ENCODE measurements at places on chromosomes 3 and 15.
A peak's percentile ranks its signal among the peaks of the same experiment; 100 is the strongest.

DNA sequence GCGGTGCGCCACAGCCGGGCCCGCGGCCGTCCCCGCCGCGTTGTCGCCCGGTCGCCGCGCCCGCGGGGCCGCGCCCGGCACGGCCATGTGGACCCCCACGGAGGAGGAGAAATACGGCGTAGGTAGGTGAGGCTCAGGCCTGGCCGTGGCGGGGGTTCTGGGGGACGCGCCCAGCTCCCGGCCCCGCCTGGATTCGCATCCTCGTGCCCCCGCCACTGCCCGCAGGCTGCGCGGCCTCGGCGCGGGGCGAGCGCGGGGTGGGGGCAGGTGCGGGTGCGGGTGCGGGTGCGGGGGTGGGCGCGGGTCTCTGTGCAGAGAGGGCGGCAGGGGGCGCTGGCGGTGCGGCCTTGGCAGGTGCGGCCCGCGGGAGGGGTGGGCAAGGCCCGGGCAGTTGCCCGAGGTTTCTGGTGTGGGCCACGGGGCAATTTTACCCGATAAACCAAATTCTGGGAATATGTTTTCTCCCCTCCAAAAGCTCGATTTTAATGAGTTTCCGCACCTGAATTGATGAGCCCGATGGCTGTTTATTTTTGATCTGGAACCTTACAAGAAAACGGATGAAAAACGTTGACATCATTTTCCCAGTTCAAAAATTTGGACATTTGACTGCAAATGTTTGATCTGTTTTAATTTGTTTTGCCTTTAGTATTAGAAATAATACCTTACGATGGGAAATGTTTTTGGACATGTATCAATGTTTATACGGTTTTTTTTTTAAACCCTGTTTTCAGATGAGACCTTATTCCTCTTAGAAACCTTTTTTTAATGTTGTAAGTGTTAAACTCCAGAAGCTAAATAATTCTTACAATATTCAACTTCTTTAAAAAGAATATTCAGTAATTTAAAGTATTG is 678 bp downstream of the DOCK3 start:
- DNase-seq = no peak

DNA sequence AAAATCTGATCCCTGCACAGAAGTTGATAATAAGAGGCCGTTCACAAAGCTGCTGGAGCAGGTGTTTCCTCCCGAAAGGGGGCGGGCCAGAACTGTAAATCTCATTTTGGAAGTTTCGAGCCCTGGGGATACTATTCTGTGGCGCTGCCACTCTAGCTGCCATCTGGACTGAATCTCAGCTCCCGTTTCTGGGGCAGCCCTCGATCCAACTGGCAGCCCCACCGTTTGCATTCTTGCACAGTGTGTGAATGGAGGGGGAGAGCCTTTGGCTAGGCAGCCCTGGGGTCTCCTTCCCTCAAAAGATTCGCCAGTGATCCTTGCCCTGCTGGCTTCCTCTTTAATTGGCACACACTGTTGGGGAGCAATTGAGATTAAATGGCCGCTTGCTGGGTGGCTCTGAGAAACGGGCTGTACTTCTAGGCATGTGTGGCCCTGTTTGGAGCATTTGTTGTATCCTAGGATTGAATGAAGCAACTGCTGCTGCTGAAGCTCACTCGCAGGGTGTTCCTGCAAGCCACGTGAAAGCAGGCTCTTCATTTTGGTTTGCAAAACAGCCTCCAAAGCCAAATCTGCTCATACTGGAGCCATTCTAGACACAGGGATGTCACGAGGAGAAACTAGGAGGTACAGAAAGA is 57.2 kb upstream of the TOPAZ1 start:
- peak; percentile 11 for DNase-seq

GRCh38 chr15:85047271-85047948 is 65.8 kb downstream of the PDE8A start:
- no peak for DNase-seq

DNA sequence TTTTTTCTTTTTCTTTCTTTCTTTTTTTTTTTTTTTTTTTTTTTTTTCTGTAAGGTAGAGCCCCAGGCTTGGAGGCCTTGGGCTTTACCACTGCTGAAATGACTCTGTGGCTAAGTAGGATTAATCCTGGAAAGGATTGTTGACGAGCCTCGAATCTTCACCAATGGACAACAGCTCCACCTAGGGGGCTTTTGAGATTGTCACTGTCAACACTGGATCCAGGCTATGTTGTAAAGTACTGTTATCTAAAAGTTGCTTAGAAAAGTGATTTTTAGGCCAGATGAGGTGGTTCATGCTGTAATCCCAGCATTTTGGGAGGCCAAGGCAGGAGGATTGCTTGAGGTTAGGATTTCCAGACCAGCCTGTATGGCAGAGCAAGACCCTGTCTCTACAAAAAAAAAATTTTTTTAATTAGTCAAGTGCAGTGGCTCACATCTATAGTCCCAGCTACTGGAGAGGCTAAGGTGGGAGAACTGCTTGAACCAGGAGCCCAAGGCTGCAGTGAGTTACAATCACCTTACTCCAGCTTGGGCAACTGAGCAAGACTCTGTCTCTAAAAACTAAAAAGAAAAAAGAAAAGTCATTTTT is 41.6 kb downstream of the KLHL18 start:
- peak; percentile 23 for DNase-seq

DNA sequence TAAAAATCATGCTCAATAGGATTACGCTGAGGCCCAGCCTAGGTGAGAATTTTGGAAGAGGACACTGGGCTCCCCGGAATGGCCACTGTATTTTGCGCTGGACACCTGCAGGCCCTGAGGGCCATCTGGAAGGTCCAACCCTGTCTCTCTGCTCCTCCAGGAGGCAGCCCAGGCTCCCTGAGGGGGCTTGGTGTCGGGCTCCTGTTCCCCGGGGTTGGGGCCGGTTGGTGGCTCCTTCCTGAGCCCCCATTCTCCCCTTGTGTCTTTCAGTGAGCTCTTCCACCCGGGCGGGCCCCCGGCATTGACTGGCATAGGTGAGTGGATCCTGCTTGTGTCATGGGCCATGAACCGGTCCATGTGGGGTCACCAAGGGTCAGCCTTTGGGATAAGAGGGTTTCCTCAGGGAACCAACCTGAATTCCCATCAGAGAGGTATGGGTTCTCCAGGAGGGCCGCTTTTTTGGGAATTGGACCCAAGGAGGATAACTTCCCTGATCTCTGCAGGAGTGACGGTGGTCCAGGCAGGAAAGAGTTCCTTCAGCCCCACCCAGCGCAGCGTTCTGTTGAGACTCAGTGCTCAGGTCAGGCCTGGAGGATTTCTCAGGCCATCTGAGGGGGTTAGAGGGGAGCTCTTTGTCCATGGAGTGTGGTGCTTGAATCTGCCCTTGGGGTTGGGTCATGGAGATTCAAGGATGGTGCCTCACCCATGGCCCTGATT is 187.8 kb downstream of the UBE3A start:
- DNase-seq = no peak

DNA sequence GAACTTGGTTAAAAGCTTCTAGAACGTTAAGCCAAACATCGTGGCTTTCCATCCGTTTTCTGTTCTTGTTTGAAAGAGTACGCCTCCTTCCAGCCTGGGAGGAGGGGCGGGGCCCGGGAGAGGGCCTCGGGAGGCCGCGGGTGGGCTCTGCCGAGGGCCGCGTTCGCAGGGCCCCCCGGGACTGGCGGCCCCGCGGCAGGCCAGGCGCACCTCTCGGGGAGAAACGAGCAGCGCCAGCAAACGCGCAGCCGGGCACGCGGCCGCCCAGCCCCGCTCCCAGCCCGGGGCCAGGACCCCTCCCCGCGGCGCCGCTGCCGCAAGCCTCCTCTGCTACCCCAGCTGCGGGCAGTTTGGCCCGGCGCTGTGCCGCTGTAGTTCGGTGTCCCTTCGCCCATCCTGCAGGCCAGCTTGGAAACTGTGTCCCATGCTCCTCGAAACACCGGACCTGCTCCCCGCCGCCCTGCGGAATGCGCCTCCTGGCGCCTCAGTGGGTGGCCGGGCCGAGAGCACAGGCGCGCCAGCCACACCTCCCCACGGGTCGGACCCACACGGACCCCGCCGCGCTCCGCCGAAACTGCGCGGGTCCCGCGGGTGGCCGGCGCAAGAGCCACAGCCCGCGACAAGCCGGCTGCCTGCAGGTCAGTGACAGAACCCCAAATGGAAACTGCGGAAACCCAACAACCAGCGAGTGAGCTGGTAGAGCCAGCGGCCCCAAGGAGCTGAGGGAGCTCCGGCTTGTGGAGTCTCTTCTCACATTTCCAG is 2.3 kb downstream of the OCA2 start:
- DNase-seq = no peak

DNA sequence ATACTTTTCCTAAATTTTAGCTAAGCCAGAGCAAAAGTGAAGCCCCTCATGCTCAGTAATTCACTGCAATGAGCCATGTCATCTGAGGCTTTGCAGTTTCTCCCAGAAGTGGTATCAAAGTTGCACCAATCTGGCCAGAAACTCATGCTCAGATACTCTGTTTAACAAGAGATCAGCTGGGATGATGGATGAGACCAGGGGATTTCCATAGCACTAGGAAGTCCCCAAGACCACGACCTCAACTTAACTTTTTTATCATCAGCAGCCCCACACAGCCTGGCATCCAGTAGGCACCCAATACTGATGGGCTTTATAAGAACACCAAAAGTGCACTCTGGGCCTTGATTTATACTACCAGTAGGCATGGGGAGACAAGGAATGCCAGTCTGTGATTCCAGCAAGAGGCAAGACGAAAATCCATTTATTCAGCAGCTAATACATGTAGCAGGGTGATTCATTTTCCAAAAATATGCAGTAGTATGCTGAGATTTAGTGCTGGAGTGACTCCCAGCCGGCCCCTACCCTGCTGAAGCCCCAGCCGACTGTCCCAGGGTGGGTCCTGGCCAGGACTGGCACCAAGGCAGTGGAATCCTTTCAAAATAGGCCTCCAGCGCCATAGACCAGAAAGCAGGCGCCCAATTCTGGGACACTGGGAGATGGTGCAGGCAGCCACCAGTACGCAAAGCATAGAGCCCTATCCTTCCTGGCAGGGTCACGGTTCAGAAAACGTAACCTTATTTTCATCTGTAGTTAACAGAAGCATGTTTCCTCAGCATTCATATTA is 612 bp upstream of the LDHAL6B start:
- DNase-seq = no peak

DNA sequence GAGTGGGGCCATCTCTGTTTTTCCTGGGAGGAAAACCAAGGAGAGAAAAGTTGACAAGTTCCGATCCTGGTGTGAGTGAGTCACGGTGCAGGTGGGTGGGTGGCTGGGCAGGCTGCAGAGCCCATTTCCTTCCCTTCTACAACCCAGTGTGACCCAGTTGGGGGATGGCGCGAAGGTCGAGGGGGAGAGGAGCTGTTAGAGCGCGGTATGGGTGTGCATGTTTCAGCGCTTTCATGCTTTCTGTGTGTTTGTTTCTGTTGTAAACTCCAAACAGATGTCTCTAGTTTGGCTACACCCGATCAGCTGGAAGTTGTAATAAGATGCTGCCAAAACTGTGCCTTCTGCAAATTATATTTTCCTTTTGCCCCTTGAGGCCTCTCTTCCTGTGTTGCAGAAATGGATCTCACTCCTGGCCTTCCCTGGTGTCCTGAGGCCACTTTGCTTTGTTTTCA is 3.8 kb downstream of the FAM43A start:
- no peak for DNase-seq

DNA sequence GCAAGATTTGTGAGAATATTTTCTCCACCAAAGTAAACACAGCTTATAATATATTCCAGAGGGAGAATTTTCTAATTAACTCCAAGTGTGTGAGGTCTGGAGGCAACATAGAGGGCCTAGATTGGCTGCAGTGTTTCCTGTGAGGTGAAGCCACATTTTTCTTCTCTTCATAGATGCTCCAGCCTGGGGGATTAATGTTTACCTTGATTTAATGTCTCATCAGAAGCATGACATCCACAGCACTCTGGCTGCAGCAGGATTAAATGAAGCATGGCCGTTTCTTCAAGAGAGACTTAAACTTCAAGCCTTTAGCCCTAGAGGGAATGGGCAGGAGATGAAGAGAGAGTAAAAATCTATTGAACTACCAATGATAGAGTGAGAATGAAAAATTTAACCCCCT is 137.9 kb upstream of the ZBTB20 start:
- DNase-seq = no peak

DNA sequence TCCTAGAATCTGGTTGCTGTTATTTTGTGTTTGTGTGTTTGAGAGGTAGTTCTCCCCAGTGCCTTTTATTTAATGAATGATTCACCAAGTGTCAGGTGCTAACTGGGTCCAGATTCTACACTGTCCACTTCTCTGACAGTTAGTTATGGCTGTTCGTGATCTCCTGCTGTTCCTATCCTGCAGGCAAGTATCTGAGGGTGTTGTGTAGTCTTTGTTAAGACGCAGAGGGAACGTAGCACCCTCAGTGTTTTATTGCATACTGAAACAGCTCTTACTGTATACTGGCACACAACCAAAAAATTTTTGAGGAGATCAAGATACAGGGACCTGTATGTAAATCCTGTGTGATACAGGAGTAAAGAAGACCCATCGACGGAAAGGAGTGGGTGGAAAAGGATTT is 1271.3 kb downstream of the ROBO1 start:
- DNase-seq = peak; percentile 50

GRCh38 chr15:70348581-70349344 is 251.0 kb upstream of the TLE3 start:
- no peak for DNase-seq

- DNase-seq = no peak
Observed at GRCh38 chr15:38625886-38626285, 61.3 kb upstream of the RASGRP1 start.

DNA sequence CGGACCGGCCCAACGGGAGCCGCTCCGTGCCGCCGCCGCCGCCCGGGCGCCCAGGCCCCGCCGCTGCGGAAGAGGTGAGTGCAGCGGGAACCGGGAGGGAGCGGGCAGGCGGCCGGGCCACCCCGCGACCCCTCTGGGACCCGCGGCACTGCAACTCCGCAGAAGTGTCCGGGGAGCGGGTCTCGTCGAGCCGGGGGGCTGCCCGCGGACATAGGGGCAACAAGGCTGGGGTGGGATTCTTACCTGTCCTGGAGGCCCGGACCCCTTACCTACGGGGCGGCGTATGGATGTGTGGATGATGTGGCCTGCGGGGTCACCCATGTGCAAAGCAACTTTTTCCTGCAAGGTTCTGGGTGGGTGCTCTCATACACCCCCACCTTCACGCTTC is 361 bp downstream of the SEMA3F start:
- DNase-seq = no peak

GRCh38 chr15:74422652-74423430 is 10.9 kb downstream of the SEMA7A start:
- no peak for DNase-seq

- no peak for DNase-seq
Observed at GRCh38 chr15:21267671-21268395, 172.5 kb downstream of the POTEB3 start.

DNA sequence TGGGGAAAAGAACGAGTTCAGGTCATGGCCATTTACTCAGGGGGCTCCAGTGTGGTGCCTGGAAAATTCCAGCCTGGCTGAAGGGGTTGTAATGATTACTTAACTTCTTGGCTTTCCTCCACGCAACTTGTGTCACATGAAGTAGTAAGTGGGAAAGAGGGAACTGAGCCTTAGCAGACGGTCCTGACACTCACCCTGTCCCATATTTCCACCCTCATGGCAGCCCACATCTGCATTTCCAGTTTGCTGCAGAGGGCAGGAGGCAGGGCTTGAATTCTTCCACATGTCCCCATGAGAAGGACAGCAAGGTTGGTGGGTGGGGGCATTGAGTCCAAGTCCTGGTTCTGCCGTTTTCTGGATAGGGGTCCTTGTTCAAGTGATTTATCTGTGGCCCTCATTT is 7.8 kb upstream of the CAMP start:
- DNase-seq = no peak

All from COR-L47 (cell line).